ENCODE measurements at places on chromosomes 13 and 19. TPM values are rescaled to one million over a fixed set of nuclear protein-coding genes. Genes with fewer than 3 reads are reported as not detected.
A peak's percentile ranks its signal among the peaks of the same experiment; 100 is the strongest.

GRCh38 chr19:10111405-10111811 is at the start of gene P2RY11:
P2RY11 (plus strand) TSS chr19:10111693; CDS start chr19:10111722, 29 bp downstream.
- peaks cover 69% of the 10 kb centered on the region for H3K36me3 ChIP-seq
- peaks cover 3% of the 10 kb centered on the region for H3K4me1 ChIP-seq
- no peak within 1 kb of the TSS for H3K27ac ChIP-seq

Gene TNFSF13B
- total RNA-seq: 0.94 TPM

Gene CD79A
- total RNA-seq: 0.38 TPM

DNA sequence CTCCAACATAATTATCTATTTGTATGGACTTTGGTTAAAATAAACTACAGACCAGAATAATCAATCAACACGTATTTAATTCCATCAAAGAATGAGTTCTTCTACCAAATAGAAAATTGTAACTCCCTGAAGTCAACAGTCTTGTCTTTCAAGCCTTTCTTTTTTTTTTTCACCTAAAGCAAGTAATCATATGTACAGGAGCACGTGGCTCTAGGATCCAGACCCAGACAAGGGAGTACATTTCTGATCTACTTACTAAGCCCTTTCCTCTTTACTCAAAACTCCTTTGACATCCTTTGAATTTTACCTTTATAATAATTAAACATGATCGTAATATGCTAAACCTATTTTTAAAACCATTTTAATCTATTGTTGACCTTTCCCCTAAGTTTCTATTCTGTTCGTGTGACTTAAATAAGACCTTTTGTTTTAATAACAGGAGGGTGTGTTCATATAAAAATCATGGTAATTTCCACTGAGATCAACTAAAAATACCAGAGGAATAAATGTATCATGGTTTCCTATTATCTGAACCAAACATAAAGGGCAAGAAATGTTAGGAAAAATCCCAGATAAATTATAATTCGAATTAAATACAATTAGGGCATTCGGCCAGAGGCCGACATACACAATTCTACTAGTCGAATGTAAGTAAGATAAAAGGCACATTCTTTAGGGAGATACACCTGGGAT is 1.7 kb downstream of the SLC7A1 start:
- peak overlapping the region; percentile 94 for H3K27ac ChIP-seq
- peak overlapping the region; percentile 84 for H3K4me3 ChIP-seq
- DNase-seq: no peak
- no peaks in the 10 kb centered on the region for H3K27me3 ChIP-seq
- peaks cover 21% of the 10 kb centered on the region for H3K4me1 ChIP-seq

- H3K27me3 ChIP-seq: no peaks in the 10 kb centered on the region
- H3K4me1 ChIP-seq: peaks cover 17% of the 10 kb centered on the region
- no peak for DNase-seq
- H3K27ac ChIP-seq: peak overlapping the region; percentile 41
- peak overlapping the region; percentile 96 for H3K4me3 ChIP-seq
Measured at GRCh38 chr19:9835507-9835949, 410 bp downstream of the PIN1 start.

Gene SBK2
- not detected for total RNA-seq

Gene SPACA4
- total RNA-seq: not detected

GRCh38 chr13:103884101-103884723 is 818.0 kb upstream of the SLC10A2 start:
- no peak overlapping the region for H3K27ac ChIP-seq
- H3K36me3 ChIP-seq: no peaks in the 10 kb centered on the region
- H3K4me3 ChIP-seq: no peak overlapping the region
- no peak for DNase-seq
- H3K27me3 ChIP-seq: no peaks in the 10 kb centered on the region
- no peaks in the 10 kb centered on the region for H3K4me1 ChIP-seq

Gene ZNF541
- total RNA-seq: 0.04 TPM

DNA sequence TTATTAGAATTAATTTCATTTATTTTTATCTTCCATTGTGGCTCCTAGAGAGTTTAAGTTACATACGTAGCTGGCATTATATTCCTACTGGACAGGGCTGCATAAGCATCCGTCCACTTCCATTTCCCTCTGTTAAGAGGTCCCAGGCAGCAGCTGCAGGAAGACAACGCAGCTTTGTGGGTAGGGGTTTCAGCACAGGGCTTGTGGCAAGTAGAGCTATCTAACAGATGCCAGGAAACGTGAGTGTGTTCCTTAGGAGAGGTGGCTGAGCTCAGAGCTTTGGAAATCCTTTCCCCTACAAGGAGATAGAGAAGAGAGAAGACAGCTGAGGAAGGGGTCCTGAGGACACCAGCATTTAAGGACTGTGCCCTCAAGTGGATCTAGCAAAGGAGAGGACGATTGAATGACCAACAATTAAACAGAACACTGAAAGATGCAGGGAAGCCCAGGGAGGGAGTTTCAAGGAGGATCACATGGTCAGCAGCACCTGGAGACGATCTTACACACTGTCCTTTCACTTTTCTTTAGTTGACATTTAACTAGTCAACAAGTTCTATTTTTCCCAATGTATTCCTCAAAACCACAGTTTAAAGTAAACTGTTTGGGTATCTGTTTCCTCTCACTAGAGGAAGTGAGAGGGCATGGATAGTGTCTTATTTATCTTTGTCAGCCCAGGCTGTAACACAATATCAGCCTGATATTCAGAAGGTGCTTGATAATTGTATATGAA is 2.3 kb upstream of the N4BP2L1 start:
- no peak overlapping the region for H3K4me3 ChIP-seq
- no peak for DNase-seq
- no peaks in the 10 kb centered on the region for H3K4me1 ChIP-seq
- H3K27me3 ChIP-seq: no peaks in the 10 kb centered on the region
- H3K27ac ChIP-seq: no peak overlapping the region

GRCh38 chr13:95858286-95859075 is 181.5 kb downstream of the DNAJC3 start:
- DNase-seq: no peak
- H3K27ac ChIP-seq: no peak overlapping the region
- H3K27me3 ChIP-seq: no peaks in the 10 kb centered on the region
- no peaks in the 10 kb centered on the region for H3K4me1 ChIP-seq
- H3K4me3 ChIP-seq: no peak overlapping the region

DNA sequence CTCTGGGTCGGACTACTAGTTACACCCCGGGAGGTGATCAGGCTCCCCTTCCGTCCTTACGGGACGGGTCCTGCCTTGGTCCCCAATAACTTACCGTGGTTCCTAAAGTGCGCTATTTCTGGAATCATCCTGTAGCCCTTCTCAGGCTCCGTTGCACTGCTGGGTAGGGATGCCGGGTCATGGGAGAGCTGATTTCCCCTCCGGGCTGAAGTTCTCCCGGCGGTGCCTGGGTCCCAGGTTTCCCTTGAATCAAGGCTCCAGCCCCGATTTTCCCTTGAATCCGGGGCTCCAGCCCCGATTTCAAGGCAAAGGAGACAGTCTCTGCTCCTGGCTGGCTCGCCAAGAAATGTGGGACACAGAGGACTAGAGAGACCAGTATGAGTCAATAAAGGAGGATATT is 43.4 kb downstream of the ZNF493 start:
- no peaks in the 10 kb centered on the region for H3K36me3 ChIP-seq
- no peaks in the 10 kb centered on the region for H3K27me3 ChIP-seq
- H3K27ac ChIP-seq: no peak overlapping the region
- H3K4me1 ChIP-seq: no peaks in the 10 kb centered on the region
- DNase-seq: no peak

DNA sequence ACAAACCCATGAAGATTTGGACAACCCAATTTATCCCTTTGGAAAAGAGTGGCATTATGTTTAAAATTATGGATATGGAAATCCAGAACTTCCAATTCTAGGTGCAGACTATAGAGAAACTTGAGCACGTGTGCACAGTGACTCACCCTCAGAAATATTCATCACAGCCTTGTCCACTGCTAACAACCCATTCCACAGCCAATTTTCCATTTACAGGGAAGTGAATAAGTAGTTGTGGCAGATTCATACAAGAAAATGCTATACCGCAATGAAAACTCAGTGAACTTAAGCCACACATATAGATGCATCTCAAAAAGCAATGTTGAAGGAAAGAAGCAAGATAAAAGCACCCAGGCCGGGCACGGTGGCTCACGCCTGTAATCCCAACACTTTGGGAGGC is 133.3 kb downstream of the USP12 start:
- no peak for DNase-seq
- peaks cover 11% of the 10 kb centered on the region for H3K4me1 ChIP-seq
- no peak overlapping the region for H3K4me3 ChIP-seq

DNA sequence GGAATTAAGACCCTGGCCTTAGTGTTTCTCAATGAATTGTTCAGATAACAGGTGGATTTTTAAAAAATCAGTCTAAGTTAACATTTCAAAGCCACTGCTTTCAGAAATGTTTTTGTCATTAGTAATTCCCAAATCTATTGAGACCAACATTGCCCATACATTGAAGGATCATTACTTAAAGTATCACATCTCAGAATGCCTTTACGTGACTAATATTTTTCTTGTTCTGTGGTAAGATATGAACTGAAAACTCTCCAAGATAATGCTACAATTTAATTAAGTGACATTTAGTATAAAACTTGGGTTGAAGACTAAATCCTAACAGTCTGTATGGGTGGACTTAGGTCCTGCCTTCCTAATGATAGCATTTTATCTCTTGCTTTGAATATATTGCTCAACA is 59.4 kb upstream of the POSTN start:
- H3K4me3 ChIP-seq: no peak overlapping the region
- no peak for DNase-seq
- no peaks in the 10 kb centered on the region for H3K4me1 ChIP-seq
- H3K27ac ChIP-seq: no peak overlapping the region
- no peaks in the 10 kb centered on the region for H3K27me3 ChIP-seq
